Thyroid gland (tissue), 4 donors: ENCODE measurements at places on chromosomes 16 and 17. TPM values are rescaled to one million over a fixed set of nuclear protein-coding genes. Genes with fewer than 3 reads are reported as not detected.

- DNase-seq = no peak
Measured at GRCh38 chr17:59751955-59752413, 44.5 kb downstream of the VMP1 start.

DNA sequence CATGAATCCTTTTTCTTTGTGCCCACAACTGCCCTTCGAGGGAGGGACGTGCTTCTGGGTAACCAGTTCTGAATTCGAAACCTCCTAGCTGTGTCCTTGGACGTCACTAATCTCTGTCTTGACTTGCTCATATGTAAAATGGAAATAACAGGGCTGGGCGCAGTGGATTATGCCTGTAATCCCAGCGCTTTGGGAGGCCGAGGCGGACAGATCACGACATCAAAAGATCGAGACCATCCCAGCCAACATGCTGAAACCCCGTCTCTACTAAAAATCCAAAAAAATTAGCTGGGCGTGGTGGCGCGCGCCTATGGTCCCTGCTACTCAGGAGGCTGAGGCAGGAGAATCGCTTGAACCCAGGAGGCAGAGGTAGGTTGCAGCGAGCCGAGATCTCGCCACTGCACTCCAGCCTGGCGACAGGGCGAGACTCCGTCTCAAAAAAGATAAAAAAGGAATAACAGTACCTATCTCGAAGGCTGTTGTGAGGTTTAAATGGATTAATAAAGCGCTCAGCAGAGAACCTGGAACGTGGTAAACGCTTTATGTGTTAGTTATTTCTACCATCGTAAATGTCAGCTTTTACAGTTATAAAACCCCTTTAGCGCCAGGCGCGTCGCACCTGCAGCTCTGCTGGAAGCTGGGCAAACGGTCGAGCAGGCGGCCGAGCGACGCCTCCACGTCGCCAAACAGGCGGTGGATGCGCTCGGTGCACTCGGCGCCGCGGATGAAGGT lies 641 bp downstream of the COG8 start:
- DNase-seq = no peak

GRCh38 chr16:67544844-67545664 lies 16.4 kb downstream of the RIPOR1 start:
- DNase-seq = no peak

- DNase-seq = no peak
Measured at GRCh38 chr17:17229416-17230384, 7.3 kb downstream of the FLCN start.

- DNase-seq = no peak
Measured at GRCh38 chr17:19372011-19372370, 6.3 kb upstream of the MAPK7 start.

DNA sequence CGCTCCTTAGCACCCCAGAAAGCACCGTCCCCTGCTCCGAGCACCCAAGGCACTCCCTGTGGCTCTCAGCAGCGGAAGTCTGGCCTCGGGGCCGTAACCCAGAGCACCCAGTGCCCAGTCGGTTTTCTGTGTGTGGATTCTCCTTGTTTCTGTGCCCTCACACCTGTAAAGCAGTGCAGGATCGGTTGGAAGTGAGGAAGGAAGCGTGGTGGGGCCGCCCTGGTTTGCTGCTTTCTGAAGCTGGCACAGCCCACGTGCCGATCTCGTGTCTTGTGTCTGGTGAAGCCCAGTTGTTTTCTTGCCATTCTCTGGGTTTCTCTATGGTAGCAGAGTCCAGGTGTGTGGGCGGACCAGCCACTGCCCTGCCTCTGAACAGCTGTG lies 3.7 kb downstream of the ACSF3 start:
- DNase-seq = no peak

DNA sequence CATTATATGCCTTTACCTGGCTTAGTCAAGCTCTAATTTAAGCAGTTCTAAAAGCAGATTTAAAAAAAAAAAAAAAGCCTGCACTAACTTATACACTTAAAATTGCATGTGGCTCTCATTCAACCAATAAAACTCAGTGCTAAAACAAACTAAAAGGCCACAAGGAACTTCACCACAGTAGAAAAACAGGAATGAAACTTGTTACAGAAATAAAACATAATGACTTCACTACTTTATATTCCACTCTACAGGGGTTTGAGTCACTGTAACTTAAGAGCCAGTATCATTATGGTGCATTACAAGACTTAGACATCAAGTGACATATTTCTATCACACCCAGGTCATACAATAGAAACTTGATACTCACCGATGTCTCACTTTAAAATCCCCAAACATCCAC lies 11.1 kb downstream of the CA10 start:
- no peak for DNase-seq

DNA sequence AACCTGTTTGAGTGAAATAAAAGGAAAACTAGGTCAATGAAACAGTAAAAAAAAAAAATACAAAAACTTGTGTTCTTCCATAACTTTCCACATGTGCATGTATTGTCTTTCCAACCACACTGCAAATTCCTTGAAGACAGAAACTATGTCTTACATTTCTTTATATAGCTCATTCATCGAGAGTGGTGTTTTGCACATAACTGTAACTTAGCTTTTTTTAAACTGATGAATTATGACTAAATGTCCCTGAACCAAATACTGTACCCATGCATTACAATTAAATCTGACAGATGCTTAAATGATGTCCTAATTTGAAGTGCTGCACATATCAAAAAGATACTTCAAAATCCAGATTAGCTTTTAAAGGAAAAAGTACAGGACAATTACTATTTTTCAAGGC lies 50.1 kb downstream of the BRIP1 start:
- no peak for DNase-seq

- no peak for DNase-seq
Measured at GRCh38 chr17:69565447-69565846, 150.9 kb downstream of the MAP2K6 start.

DNA sequence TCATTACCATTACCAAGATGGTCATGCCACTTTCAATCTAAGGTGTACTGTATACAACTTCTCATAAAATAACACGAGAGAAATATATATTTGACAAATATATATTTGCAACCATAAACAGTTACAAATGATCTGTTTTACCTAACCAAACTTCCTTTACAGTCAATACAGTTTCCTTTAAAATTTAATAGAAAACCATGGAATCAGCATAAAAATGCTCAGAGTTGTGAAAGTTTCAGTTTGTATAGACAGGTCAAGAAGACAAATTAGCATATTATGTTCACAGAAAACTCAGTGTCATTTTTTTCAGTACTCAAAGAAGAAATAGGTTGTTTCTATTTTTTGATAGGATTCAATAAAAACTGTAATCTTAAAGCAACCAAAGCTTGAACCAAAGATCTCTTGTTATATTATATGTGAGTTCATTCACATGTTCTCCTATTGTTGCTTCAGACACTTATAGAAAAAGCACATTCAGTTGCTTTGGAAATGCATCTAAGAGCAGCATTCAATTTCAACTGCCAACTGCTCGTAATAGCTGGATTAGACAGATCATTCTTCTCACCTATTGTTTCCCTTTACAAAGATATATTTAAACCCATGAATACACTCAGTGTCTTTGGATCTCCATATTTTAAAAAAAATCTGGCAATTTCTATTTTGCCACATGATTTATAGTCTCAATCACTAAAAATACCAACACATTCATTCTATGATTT lies 15.1 kb downstream of the SSH2 start:
- DNase-seq = no peak

DNA sequence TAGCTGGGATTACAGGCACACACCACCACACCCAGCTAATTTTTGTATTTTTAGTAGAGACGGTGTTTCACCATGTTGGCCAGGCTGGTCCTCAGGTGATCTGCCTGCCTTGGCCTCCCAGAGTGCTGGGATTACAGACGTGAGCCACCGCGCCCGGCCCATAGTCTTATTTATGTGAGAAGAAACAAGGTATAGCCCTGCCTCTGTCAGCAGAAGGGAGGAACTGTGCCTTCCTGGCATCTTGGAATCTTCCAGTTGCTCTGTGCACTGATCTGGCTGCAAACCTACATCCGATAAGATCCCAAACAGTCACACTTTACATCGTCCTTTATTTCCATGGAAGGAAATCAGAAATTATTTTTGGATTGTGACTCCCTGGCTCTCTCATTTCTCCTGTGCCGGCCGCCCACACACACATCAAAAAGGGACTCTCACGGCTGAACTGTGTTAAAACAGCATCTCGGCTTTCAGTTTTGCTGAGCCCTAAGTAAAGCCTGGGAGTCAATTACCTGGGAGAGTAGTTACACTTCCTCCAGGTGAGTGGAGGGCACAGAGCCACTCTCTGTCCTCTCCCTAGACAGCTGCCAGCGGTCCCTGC lies 23.3 kb downstream of the WIPI1 start:
- DNase-seq = no peak

Gene NGFR
- total RNA-seq = 21.8 TPM

Gene DHODH
- 8.9 TPM for total RNA-seq

Gene GPR142
- not detected for total RNA-seq

Gene PYCARD
- total RNA-seq = 8.0 TPM

Gene TEX14
- 2.3 TPM for total RNA-seq
